ENCODE measurements at places on chromosomes 4 and X. TPM values are rescaled to one million over a fixed set of nuclear protein-coding genes. Genes with fewer than 3 reads are reported as not detected.

SLIT2 gene
- polyA plus RNA-seq, result 2.6 TPM

SYTL4 gene
- polyA plus RNA-seq, result 12.0 TPM

MAGEA1 gene
- not detected for polyA plus RNA-seq

GPC3 gene
- 0.60 TPM for polyA plus RNA-seq

PPP4R3C gene
- not detected for polyA plus RNA-seq

PRKG2 gene
- 16.2 TPM for polyA plus RNA-seq

FAM47E gene
- 5.4 TPM for polyA plus RNA-seq

POU3F4 gene
- polyA plus RNA-seq, result 0.06 TPM

PAGE4 gene
- not detected for polyA plus RNA-seq

NSG1 gene
- 3.8 TPM for polyA plus RNA-seq

TMEM255A gene
- 0.69 TPM for polyA plus RNA-seq

F8A3 gene
- 4.0 TPM for polyA plus RNA-seq

SCRG1 gene
- 0.60 TPM for polyA plus RNA-seq

CRLF2 gene
- not detected for polyA plus RNA-seq

CENPVL1 gene
- polyA plus RNA-seq, result not detected

FAT4 gene
- under 0.01 TPM for polyA plus RNA-seq

RTL3 gene
- under 0.01 TPM for polyA plus RNA-seq

XAGE2 gene
- not detected for polyA plus RNA-seq

MAGEA8 gene
- not detected for polyA plus RNA-seq

ADAD1 gene
- not detected for polyA plus RNA-seq

TMSB15A gene
- 0.93 TPM for polyA plus RNA-seq

TIGD4 gene
- polyA plus RNA-seq, result not detected

BMP3 gene
- 5.3 TPM for polyA plus RNA-seq

ESX1 gene
- not detected for polyA plus RNA-seq

SATL1 gene
- not detected for polyA plus RNA-seq

MAP7D3 gene
- 0.92 TPM for polyA plus RNA-seq

HSFX4 gene
- not detected for polyA plus RNA-seq

F8A2 gene
- polyA plus RNA-seq, result not detected

DMRTC1B gene
- polyA plus RNA-seq, result not detected

KCND1 gene
- polyA plus RNA-seq, result not detected

DIPK2B gene
- 0.69 TPM for polyA plus RNA-seq

ZAR1 gene
- not detected for polyA plus RNA-seq

HSD17B13 gene
- not detected for polyA plus RNA-seq

ZNF41 gene
- 3.0 TPM for polyA plus RNA-seq

MGAT4D gene
- not detected for polyA plus RNA-seq

SPARCL1 gene
- 10.4 TPM for polyA plus RNA-seq

ATOH1 gene
- polyA plus RNA-seq, result 72.7 TPM

MAGEE2 gene
- polyA plus RNA-seq, result 0.10 TPM

PCDH10 gene
- polyA plus RNA-seq, result under 0.01 TPM

RNF128 gene
- polyA plus RNA-seq, result 10.5 TPM

NHS gene
- under 0.01 TPM for polyA plus RNA-seq

FAM53A gene
- polyA plus RNA-seq, result 1.4 TPM

GLRA2 gene
- polyA plus RNA-seq, result 0.42 TPM

APLN gene
- 0.47 TPM for polyA plus RNA-seq

SLC9B1 gene
- polyA plus RNA-seq, result not detected

GK gene
- polyA plus RNA-seq, result 47.6 TPM

FANCB gene
- polyA plus RNA-seq, result 0.23 TPM

HMGN5 gene
- polyA plus RNA-seq, result 7.5 TPM

Measured in sigmoid colon (tissue), 7 donors.